ENCODE measurements at places on chromosomes 3 and 15.

GRCh38 chr15:69096196-69096595 lies 64.2 kb upstream of the GLCE start:
- no peak for DNase-seq

GRCh38 chr3:9826815-9827573 lies 16.8 kb downstream of the RPUSD3 start:
- DNase-seq, result no peak

GRCh38 chr15:69797615-69798014 lies 300.1 kb downstream of the TLE3 start:
- no peak for DNase-seq

DNA sequence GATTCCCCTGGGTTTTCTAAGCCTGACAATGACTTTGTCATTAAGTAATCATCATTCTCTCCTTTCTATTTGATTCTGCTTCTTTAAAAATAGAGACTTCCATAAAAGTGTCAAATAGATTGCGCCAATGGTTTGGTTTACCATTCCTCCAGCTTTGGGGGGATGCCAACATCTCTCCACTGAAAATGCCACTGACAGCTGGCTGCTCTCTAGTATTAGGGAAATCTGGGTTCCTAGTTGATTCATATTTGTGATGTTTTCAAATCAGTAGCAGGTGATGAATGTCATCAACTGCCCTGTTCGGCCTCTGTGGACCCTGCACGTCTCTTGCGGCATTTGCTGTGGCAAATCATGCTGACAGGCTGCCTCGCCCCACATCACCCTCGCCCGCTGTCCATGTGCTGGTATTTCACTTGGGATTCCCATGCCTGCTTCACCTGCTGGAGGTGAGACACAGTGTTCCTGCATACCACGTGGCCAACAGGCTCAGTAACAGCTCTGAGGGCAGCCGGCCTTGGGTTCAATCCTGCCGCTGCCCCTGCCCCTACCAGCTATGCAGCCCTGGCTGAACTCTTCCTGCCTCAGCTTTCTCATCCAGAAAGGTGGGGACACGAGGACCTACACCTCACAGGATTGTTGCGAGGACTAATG lies 28.1 kb downstream of the ZXDC start:
- DNase-seq, result no peak

GRCh38 chr3:148227534-148227933 lies 470.2 kb upstream of the AGTR1 start:
- no peak for DNase-seq

- DNase-seq, result no peak
Observed at GRCh38 chr3:159852821-159853505, 135.7 kb upstream of the IL12A start.

GRCh38 chr3:84224262-84224661 lies 734.5 kb upstream of the CADM2 start:
- no peak for DNase-seq

DNA sequence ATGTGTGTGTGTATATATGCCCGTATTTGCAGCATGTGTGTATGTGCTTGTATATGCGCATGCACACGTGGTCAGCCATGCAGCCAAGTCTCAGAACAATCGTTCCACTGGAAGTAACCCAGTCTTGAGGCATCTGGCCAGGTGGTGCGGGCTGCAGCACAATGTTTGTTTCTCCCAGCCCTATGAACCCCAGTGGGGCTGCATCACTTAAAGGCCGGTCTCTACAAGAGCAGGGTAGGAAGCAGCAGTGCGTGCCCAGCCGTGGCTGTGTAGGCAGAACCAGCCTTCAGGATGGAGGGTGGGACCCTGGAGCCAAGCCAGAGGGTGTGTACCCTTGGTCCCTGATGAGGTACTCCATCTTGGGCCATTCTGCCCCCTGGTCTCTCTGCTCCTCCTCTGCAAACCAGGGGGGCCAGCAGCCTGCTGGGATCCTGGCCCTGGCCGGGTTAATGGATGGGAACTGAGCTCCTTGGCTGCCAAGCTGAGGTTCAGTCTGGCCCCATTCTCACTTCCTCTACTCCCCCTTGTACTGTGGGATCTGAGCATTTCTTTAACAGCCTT lies 11.8 kb downstream of the KLF13 start:
- no peak for DNase-seq

- no peak for DNase-seq
Observed at GRCh38 chr3:183764847-183765731, 60.3 kb downstream of the MAP6D1 start.

DNA sequence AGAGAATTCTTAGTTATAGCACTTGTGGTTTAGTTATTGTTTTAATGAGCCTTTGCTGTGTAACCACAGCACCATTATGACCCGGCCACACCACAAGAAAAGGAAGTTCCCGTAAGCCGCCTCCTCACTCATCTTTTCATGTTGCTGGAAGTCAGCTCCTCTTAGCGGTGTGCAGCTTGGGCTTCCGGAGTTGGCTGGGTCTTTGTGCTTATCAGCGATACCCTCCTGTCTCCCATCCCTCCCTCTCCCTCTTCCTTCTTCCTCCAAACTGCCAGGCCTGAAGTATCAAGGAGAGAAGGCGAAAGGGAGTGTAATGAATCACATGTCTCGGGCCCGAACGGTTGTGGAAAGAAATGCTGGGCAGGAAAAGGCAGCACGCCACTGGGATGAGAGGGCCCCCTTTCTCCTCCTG lies 353.5 kb downstream of the MCTP2 start:
- DNase-seq, result no peak

DNA sequence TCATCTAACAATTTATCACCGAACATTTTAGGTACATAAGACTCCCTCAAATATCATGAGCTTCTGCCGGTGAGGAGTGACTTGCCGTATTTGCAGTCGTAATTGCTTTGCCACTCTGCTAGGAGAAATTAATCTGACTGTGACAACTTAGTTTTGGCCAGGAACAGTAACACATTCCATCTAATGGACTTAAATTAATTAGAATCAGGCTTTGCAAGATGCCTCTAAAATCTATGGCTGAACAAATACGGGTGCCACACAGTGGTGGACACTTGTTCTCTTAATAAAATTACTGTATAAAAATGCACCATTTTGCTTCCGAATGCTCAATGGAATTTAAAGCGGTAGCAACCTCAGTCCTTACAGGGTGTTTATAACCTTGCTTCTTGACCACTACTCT lies 27.6 kb upstream of the BDH1 start:
- DNase-seq, result no peak

GRCh38 chr3:89353465-89353864 lies 246.0 kb downstream of the EPHA3 start:
- DNase-seq, result no peak

DNA sequence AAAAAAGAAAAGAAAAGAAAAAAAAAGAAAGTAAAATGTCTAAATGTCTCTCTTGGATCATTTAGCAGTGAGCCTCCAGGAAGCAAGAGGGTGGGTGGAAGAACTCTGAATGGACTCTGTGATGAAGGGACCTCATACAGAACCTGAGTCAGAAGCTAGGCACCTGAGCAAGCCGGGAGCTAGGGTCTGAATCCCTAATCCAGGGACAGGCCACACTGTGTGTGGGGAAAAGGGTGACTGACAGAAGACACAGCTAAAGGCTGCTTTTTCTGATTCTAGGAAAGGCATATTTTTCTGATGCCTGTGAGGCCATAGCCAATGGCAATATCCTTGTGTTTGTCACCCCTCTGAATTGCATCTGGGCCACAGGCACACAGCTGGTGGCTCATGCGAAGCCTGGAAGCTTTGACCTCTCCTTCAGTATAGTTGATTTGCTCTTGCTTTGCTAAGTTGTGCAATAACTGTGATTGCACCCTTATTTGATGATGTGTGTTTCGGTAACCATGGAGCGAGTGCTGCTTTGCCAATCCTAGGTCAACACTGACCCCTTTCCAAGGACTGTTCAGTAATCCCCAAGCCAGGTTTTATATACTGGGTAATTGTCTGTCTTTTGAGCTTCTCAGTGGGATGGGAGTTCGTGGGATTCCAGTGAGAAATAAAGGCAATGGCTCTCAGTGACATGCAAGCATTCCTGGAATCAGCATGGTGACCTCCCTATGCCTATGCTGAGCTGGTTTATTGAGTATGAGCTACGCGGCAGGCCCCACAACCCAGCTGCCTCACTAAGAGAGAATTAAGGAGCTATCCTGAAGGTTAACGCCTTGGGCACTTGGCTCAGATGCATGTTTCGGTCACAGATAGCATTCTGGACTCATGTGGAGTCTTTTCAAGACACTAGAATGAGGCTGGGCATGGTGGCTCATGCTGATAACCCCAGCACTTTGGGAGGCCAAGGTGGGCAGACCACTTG lies 49.0 kb upstream of the OSBPL11 start:
- DNase-seq, result no peak

- DNase-seq, result no peak
Observed at GRCh38 chr3:8870134-8870533, 93.1 kb downstream of the RAD18 start.

- DNase-seq, result no peak
Observed at GRCh38 chr3:129260606-129261005, 11.2 kb downstream of the COPG1 start.

DNA sequence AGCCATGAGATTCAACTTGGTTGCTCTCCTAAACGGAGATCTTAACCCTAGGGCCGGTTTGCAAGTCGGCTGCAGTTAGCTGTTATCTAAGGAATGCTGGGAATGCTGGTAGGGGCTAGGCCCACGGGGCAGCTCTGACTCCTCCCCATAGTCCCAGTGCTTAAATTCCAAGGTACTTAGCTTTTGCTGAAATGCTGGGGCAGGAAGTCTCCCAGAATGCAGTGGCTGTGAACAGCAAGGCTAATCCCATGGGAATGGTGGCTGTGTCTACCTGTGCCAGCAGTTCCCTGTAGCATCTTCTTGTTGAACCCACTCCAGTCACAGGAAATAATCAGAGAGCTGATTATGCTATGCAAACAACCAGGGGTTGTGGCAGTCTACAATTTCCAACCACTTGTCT lies 102.5 kb upstream of the TJP1 start:
- DNase-seq, result no peak

DNA sequence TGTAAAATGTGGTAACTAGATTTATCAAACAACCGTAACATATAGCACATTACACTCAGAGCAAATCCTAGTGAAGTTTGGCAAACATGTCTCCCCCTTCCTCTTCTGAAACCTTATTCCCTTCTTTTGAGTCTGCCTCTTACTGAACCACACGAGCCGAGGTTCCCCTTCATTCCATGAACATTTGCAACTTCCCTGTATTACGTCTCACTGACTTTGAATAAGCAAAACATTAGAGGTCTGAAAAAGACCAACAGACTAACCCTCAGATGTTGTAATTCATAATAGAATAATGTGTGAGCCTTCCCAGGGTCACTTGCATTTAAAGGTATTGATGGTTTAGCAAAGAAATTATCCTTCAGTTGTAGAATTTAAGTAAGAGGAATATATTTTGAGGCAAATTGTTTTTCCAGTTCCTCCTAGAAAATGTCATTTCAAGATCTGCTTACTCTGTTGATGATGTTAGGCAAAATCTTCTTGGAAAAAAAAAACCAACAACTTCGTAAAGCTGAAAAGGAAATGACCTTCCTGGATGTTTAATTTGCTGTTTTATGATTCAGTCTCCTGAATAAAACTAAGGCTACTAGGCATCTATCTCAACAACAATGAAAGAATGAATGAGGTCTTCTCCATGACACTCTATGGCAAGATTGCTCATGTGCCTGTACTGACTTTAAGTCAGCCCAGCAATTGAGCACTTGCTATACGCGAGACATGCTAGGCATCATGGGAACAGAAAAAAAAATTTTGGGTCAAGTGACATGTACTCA lies 296.9 kb upstream of the NECTIN3 start:
- DNase-seq, result no peak

DNA sequence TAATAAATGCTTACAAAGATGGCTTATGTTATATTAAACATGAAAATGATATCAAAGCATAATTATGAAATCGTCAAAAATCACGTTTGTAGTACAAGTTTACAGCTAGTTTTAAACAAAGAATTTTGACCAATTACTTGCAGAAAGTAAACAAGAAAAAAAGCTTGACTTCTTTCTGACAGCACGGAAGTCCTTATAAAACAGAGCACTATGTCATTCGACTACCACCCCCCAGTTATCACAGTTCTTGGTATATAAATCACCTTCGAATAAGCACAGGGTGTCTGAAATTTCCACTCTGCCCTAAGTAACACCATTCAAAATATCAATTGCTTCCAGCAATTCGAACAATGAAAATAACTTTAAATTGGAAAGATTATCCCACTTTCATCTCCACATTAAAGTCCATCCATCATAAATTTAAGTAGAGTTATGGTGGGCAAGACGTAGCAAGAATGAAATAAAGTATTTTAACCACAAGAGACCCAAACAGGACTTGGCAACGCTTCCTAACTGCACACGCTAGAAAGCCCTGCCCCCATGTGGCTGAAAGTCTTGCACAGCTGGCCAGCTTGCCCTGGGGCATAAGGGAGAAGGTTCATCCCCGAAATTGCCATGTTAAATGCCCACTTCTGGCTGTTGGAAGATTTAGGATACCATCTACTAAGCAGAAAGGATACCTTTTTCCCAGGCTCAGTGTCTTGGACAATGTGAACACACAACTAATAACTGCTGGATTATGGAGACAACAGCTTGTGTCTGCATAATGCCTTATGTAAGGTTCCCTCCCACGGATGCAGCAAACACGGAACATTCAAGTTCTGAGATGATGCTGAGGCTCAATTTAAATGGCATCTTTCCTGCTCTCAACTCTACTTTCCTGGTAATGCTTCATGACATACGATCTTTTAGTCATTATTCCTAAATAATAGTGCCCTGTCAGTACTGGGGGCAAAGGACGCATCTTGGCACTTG lies 116.4 kb upstream of the TJP1 start:
- no peak for DNase-seq

DNA sequence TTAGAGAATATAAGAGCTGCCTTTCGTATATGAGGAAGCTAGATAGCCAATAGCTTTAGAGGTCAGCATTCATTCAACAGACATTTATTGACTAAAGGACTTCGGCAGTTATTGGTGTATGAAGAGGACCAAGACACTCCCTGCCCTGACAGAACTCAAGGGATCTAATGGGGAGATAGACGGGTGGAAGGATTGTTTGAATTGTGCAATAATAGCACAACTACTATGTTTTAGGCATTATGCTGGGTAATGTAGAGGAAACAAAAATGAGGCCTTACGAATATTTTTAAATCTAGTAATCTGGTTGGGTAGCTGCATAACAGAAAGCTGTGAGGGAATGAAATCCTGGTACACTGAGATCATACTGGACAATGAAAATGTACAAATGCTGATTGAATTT lies 5.0 kb downstream of the LRCH3 start:
- DNase-seq, result no peak

- DNase-seq, result no peak
Observed at GRCh38 chr3:129599073-129599472, 7.4 kb downstream of the PLXND1 start.

Measured in esophagus squamous epithelium (tissue), 5 donors.